T-helper 9 cell (primary cell): ENCODE measurements at places on chromosomes 7 and 10.
A peak's percentile ranks its signal among the peaks of the same experiment; 100 is the strongest.

GRCh38 chr7:45714521-45714820 is 140.3 kb downstream of the ADCY1 start:
- DNase-seq: no peak

GRCh38 chr10:58023341-58024073 is 244.2 kb downstream of the IPMK start:
- no peak for DNase-seq

DNA sequence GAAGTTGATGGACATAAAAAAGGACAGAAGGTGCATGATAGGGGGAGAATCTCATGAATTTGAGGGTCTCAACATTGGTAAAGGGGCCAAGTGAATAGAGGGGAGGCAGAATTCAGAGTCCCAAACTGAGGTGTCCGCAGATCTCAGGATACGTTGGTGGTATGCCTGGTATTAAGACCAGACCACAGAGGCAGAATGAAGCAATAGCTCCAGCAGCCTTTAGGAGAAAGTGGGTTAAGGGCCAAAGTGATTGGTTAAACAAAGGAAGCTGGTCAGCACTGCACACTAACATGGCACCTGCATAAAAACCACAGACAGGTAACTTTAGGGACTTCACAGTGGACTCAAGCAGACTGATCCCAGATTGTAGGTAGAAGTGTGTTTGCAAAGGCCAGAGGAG is 37.5 kb downstream of the MEST start:
- no peak for DNase-seq

- no peak for DNase-seq
Measured at GRCh38 chr10:117550076-117550475, 7.5 kb downstream of the EMX2 start.

- DNase-seq: no peak
Measured at GRCh38 chr10:84416245-84416555, 87.8 kb downstream of the CCSER2 start.

- no peak for DNase-seq
Measured at GRCh38 chr10:21021843-21022594, 124.9 kb upstream of the NEBL start.

DNA sequence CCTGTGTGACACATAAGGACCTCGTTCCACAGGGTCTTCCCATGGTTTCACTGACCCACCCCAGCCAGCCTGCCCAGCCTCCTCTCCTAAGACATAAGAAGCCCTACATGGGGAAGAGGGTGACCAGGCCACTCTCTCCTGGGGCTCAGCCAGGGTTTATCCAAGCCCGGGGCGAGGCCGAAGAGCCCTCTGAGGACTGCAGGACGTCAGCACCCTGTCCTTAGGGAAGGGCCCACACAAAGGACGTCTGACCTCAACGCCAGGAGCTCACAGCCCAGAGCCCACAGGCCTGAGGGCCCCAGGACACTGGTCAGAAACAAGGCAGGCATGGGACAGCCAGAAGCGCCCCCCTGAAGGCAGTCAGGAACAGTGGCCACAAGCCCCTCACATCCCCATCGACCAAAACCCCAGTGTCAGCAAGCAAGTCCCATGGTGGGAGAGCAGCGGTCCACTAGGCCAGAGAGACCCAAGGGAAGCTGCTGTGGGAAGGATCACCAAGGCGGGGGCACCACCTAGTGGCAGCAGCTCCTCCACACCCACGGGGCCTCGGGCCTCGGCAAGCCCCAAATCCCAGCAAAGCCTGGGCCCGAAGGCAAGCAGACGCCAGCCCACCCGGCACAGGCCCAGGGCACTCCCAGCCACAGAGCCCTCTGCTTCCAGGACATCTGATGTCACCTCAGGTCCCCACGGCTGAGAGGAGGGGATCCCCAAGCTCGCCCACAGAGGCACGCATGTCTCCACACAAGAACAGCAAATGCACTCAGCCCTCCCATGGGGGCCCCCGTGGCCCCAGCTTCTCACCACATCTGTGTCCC is 23.4 kb downstream of the MAD1L1 start:
- DNase-seq: peak; percentile 33

GRCh38 chr10:123309731-123310130 is 155.5 kb downstream of the BUB3 start:
- no peak for DNase-seq

DNA sequence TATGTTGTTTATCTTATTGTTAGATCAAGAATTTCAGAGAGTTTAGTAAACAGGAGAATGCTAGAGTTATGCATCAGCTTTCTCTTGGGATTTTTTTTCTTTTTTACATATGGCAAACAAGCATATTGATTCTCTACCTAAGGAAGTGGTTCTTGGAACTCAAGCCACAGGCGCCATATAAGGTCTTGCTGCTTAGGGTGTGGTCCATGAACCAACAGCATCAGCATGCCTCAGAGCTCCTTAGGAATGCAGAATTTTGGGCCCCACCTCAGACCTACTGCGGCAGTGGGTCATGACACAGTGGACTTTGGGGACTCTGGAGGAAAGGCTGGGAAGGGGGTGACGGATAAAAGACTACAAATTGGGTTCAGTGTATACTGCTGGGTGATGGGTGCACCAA is 230.8 kb downstream of the SKAP2 start:
- DNase-seq: no peak

DNA sequence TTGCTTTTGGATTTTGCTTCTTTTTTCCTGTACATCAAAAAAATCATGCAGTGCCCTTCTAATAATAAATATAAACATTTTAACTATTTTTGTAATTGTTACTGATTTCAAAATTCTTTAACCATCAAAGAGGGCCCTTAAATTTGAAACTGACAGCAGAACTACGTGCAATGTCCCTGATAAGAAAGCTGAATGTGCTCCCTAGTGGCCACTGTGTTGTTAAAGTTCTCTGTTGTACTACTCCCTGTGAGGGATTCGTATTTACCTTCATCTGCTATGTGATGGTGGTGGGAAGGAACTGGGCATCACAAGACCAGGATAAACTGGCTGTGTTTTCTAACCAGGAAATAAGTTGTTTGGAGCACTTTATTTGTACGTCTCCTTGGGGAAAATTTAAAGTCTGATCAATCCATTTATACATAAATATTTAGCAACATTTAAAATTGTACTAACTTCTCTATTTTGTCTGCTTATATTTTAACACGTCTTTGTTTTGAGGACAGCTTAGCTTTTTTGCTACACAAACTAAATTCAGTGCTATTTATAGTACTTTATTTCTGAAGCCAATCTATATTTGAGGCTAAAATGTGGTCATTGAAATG is 322.4 kb downstream of the HGF start:
- DNase-seq: no peak

- no peak for DNase-seq
Measured at GRCh38 chr7:44244282-44244681, 43.5 kb downstream of the YKT6 start.

DNA sequence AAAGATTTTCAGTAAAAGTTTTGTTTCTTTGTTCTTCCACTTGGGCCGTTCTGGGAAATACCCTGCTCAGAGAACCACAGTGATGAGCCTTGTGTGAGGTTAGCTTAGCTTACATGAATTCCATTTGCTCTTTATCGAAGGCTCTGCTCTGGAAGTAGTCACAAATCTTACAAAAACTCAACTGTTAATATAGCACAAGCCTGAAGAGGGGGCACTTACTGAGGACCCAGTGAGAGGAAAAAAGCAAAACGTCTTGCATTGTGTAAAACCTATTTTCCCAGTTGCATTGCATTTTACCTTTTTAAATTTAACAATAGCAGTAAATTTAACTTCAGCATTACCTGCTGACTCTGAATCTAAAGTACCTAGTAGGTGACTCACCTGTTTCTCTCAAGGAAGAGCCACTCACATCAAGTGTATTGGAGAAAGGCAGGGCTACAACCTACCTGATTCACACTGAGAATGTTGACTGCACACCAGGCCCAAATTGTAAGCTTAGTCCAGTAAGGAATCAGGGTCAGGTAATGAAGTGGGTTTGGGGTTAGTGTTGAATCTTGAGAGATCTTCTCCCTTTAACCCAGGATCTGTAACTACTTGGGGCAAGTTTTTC is 42.3 kb downstream of the PPP1R17 start:
- no peak for DNase-seq

DNA sequence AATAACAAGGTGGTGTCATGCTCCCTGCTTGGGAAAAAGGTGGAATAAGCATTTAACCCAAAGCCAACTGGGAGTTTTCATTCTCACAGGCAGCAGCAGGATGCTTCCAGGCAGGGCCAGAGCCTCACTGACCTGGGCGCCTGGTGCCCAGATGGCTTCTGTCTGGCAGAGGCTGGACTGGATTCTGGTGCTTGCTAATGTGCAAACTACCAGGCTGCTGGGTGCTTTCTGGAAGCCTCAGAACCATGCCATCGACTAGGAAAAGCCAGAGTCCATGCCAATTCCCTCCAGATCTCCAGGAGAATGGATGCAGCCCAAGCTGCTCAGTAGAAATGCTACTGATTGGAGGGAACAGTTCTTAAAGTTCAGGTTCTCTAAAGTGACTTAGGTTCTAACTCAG is 36.2 kb downstream of the VIPR2 start:
- no peak for DNase-seq

DNA sequence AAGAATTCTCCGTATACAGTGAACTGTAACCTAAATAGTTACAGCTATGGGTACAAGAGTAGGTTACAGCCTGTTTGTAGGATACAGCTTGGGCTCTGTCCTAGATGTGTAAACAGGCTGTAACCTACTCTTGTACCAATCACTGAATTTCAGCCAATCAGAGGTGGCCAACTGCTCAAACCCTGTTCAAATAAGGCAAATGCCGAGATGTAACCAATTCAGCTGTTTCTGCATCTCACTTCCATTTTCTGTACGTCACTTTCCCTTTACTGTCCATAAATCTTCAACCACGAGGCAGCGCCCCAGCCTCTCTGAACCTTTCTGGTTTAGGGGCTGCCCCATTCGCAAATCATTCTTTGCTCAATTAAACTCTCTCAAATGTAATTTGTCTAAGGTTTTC is 8.3 kb upstream of the MMP21 start:
- no peak for DNase-seq

DNA sequence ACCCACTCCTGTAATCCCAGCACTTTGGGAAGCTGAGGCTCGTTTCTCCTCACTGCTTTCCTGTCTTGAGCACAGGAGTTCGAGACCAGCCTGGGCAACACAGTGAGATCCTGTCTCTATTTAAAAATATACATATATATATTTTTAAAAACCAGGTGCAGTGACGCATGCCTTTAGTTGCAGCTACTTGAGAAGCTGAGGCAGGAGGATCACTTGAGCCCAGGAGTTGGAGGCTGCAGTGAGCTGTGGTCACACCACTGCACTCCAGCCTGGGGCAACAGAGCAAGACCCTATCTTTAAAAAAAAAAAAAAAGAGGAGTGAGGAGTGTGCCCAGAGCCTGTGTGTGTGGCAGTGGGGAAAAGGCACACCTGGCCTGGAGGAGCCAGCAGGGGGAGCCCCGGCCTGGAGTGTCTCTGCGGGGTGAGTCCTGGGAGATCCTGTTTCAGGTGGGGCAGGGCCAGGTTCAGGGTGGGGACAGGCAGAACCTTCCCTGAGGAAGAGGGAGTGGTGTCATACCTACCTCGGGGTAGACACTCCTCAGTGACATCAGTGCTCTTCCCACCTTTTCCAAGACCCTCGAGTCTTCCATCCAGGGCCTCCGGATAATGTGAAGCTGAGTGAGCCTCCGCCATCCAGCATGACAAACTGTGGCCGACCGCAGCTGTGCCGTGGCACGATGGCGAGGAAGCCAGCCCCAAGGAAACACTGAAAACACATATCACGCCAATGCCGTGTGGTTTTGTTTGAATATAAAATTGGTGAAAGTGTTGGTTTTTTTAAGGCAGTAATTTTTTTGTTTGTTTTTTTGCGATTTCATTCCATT is 9.0 kb upstream of the ARPC1B start:
- peak; percentile 64 for DNase-seq

DNA sequence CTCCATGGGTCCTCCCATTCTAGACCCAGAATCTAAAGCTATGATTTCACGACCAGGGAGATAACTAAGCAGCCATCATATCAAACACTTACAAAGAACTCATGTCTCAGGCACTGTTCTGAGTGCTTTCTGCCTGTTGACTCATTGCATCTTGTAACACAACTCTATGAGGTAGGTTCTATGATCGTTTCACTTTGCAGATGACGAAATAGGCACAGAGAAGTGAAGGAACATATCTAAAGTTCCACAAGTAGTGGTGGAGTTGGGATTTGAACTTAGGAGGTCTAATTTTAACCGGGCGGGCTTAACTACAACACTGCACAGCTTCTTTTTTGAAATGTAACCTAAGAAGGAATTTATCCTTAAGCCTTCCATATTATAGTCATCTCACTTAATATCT is 2.9 kb downstream of the RBP4 start:
- no peak for DNase-seq

DNA sequence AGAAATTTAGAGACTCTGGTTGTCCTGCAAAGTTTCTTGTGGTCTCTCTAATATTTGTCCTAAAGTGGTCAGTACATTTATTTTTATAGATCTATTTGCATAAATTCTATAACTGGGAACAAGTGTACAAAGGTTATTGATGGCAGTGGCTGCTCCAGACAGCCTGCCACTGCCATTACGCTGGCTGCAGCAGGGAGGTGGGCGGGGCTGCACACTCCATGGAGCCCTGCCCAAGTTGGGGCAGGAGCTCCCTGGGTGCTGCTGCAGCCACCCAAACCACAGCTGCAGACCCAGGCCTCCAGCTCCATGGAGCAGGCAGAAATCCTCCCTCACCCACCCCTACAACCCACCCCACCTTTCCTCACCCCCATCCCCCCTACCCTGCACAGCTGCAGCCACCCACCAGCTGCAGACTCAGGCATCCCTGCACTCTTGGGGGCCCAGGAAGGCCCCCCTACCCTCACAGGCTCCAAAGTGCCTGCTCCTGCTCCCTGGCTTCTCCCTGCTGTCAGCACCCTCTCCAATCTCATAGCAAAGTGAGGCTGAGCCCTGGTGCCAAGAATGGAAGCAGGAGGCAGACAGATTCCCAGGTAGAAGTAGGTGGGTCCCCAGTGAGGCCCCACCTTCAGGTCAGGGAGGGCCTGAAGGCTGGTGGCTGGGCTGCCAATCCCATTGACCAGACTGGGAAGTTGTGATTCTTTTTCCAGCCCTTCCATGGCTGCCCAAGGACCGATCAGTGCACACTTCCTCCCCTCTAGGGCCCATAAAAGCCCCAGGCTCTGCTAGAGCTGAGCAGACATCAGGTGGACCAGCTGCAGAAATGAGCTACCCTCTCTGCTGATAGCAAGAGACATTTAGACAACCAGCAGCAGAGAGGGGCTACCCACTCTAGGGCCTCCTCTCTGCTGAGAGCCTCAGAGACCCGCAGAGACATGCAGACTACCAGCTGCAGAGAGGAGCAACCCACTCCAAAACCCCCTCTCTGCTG is 4.8 kb upstream of the CYP3A43 start:
- no peak for DNase-seq

- no peak for DNase-seq
Measured at GRCh38 chr7:151813997-151814396, 62.9 kb downstream of the PRKAG2 start.

- no peak for DNase-seq
Measured at GRCh38 chr7:151113344-151114150, 27.3 kb downstream of the AGAP3 start.

GRCh38 chr7:75995052-75995471 is 667 bp upstream of the TMEM120A start:
- DNase-seq: no peak

DNA sequence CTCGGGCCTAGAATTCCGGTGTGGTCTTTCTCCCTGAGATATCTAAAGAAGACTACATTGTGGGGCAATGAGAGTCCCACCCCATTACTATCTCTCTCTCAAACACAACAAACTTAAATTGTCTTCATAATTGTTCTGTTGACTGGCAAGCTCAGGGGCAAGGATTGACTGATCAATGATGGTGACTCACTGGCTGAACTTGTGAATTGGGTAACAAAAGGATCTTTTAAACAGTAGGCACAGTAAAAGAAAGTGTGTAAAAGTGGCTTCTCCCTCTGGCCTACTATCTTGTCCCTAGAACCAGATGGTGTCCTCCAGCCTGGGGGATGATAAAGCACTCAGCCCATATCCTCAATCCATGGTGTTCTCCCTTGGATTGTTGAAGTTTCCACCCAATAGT is 63.1 kb upstream of the RAPGEF5 start:
- DNase-seq: no peak
